Large intestine (tissue), 12 donors: ENCODE measurements at places on chromosomes 5 and 9. TPM values are rescaled to one million over a fixed set of nuclear protein-coding genes. Genes with fewer than 3 reads are reported as not detected.

Gene SLC6A18
- 0.03 TPM for polyA plus RNA-seq

Gene COL27A1
- polyA plus RNA-seq = 117 TPM

Gene NR5A1
- polyA plus RNA-seq = 0.09 TPM

Gene ADAMTS2
- 5.9 TPM for polyA plus RNA-seq

Gene INSL4
- polyA plus RNA-seq = not detected

Gene CYSRT1
- polyA plus RNA-seq = 71.7 TPM

Gene LHX6
- 1.1 TPM for polyA plus RNA-seq

Gene FAM53C
- polyA plus RNA-seq = 30.6 TPM

Gene RAD1
- polyA plus RNA-seq = 28.8 TPM

Gene PCDHA1
- polyA plus RNA-seq = 0.55 TPM

Gene UHRF2
- polyA plus RNA-seq = 52.3 TPM

Gene LCN1
- polyA plus RNA-seq = 0.09 TPM

Gene GALNT12
- polyA plus RNA-seq = 45.6 TPM

Gene SLC34A1
- polyA plus RNA-seq = not detected

Gene C5orf58
- 1.0 TPM for polyA plus RNA-seq
